ENCODE measurements at places on chromosomes 12 and 14.

DNA sequence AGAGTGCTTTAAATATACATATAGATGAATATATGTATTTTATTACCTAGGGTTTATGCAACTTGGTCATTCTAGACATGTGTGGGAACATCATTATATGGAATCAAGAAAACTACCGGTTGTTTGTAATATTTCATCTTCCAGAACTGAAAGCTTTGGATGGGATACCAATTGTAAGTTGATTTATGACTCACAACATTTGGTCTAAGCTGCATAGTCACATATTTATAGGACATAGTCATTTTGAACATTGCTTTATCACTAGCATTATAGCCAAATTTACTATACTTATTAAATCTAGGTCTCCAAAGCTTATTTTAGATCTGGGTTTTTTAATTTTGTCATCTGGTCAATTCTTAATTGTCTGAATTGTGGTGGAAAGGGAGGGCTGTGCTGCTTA lies 83.7 kb upstream of the PCNX4 start:
- no peak for DNase-seq

DNA sequence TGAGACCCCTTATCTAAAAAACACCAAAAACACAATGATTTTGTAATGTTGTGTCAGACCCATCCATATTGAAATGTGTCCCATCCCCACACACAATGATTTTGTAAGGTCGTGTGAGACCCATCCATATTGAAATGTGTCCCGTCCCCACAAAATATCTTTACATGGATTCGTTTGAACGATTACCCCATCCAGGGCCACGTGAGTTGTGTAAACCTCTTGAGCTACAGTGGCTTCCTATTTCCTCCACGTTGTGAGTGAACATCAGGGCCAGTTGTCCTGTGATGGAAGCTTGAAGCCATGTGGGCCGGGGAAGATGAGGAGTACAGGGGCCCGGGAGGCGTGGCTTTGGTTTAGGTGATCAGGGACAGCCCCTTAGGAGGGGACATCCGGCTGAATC lies 27.0 kb upstream of the ULK1 start:
- DNase-seq: no peak

- DNase-seq: no peak
Observed at GRCh38 chr12:12546314-12546772, 16.3 kb downstream of the DUSP16 start.

- DNase-seq: no peak
Observed at GRCh38 chr12:27094726-27095125, 12.3 kb upstream of the C12orf71 start.

DNA sequence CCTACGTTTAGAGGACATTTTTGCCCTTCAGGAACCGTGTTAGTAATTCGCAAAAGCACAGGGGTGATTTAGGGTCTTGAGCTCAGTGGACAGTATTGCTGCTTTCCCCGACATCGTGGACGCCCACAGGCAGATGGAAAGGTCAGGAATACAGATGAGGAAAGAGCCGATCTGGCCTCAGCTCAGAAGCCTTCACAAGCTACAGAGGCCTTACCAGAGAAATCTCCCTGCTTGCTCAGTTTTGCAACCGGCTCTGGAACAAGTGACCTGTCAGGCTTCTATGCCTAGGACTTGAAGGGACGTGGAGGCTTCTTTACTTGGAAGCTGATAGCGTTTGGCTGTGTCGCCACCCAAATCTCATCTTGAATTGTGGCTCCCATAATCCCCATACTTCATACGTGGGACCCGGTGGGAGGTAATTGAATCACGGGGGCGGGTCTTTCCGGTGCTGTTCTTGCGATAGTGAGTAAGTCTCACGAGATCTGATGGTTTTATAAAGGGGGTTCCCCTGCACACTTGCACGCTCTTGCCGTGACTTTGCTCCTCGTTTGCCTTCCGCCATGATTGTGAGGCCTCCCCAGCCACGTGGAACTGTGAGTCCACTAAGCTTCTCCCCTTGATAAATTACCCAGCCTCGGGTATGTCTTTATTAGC lies 332.5 kb downstream of the MED13L start:
- DNase-seq: no peak

DNA sequence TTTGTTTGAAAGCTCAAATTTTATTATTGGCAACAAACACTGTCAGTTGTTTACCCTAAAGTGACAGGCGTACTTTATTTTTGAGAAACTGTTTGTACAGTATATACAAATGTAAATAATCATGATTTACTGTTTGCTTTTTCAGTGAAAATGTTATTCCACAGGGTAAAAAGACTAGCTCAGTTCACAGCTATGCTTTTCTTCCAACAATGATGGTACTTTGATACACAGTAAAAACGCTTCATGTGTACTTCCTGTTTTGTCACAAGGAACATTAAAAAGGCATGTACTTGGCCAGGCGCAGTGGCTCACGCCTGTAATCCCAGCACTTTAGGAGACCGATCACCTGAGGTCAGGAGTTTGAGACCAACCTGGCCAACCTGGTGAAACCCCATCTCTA lies 53.7 kb downstream of the MON2 start:
- DNase-seq: no peak

DNA sequence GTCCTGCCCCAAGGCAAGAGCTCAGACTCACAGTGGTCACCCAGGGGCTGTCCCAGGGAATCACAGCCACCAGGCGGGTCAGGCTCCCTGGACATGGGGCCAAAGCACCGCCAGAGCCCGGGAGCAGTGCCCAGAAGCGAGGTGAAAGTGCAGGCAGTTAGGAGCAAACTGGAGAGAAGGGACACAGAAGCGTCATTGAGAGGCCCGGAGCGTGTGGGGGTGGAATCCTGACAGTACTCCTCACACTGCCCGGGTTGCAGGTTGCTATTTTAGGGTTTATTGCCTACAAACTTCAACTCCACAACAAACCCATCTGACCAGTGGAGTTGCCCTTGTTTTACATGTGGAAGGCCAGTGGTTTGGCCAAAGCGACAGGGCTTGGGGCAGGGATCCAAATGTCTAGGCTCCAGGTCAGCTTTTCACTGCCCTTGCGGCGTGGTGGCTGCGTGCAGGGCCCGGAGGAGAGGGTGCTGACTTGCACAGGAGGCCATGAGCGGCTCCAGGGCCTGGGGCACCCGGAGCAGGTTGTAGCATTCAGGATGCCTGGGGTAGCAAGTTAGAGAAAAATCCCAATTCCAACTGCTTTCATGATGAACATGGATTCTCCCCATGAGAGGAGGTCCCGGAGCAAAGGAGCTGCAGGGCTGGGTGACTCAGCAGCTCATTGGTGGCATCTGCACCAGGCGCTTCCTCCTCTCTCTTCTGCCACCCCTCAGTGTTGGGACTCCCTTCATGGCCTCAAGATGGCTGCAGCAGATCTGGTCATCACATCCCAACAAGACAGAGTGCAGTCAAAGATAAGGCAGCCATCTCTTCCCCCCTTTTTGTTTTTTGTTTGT lies 112.3 kb upstream of the NCOR2 start:
- peak; percentile 57 for DNase-seq

DNA sequence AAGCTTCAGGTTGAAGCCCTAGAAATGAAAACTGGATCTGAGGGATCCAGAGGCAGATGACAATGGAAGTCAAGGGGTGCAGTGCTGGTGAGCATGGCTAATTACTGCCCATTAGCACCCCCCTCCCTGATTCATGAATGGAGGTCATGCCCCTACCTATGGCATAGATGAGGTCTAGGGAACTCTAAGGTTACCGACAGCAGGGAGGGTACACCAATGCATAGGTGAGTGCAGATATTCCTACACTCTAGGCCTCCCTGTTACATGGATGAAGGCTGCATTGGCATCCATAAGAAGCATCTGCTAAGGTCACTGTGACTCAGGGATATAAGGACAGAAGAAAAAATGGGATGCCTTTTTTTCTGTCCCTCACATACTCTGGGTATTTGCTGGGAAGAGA lies 147.3 kb downstream of the CCDC59 start:
- DNase-seq: no peak

GRCh38 chr14:96297000-96297399 lies 41.0 kb downstream of the BDKRB1 start:
- no peak for DNase-seq

GRCh38 chr14:95185033-95185766 lies 27.9 kb upstream of the DICER1 start:
- DNase-seq: peak; percentile 62

DNA sequence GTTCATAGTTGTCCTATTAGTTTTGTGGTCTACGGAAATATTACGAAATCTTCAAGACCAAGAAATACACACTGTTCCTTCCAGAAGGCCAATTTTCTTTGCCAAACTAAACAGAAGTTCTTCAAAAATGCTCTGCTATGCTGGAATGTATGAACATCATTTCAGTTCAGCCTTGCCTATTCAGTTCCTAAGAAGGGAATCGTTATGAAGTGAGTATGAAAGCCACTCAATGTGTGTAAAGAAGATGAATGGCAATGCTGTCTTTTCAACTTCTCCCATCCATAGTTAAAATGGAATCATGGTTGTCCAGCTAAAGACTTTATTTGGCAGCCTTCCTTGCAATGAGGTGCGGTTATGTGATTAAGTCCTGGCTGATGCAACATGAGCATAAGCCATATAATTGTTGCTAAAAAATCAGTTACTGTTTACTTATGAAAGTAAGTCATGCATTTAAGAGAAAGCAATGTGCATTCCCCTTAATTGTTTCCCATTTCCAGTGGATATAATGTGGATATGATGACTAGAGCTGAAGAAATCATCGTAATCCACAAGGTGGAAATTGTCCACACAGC lies 73.8 kb upstream of the PTPRR start:
- DNase-seq: no peak

DNA sequence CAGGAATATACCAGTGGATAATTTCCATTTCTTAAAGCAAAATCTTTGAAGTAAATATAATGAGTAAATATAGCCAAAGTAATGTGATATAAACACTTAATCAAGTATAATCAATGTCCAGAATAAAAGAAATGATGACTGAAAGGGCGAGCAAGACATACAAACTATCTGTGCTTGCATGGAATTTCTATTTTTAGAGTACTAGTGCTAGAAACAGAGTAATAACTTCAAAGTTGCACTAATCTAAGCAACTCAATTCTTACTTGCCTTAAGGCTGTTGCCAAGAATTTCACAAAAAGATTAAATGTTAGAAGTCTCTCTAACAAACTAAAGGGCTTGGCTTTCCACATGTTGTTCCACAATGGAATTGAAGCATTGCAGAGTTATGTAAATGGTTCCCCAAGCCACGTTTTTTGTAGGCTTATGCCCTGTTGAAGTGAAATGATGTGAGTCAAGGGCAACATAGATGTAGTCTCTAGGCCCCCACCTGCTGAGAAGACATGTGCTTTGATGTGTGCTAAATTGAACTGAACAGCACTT lies 175.0 kb upstream of the LMNTD1 start:
- no peak for DNase-seq

GRCh38 chr12:1924996-1925683 lies 6.7 kb upstream of the CACNA2D4 start:
- peak; percentile 13 for DNase-seq

DNA sequence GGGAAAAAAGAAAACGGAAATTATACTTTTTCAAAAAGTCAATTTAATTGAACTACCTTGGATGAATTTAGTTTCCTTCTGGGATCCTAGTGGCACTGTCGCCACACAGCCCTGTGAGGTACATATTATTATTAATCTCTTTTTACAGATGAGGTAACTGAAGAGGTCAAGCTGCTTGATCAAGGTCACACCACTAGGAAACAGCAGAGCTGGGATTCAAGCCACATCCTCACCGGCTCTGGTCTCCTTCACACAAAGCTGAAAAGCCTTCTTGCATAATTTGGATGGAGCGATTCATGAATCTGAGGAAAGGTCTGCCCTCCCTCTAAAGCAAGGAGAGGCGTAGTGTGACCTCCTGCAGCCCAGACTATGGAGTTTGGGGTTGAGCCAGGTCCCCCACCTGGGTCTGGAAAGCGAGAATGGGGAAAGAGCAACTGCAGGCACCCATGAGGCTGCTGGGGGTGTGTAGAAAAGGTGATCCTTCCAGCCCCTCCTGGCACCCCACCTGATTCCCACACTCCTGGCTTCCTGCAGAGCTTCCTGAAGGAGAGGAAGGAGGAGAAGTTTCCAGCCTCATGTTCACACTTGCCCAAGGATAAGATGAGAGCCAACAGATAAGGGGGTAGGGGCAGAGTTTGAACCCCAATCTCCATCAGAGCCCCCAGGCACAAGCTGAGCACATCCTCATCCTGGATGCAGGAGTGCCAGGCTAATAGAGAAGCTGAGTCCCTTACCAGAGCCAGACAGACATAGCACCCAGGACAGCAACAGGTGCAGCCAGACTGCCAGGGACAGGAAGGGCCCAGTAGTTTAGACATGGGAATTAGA lies 3.9 kb upstream of the KRT79 start:
- no peak for DNase-seq

GRCh38 chr12:100476013-100476751 lies 2.5 kb downstream of the NR1H4 start:
- no peak for DNase-seq

- DNase-seq: no peak
Observed at GRCh38 chr14:62015945-62016344, 253.7 kb downstream of the SNAPC1 start.

DNA sequence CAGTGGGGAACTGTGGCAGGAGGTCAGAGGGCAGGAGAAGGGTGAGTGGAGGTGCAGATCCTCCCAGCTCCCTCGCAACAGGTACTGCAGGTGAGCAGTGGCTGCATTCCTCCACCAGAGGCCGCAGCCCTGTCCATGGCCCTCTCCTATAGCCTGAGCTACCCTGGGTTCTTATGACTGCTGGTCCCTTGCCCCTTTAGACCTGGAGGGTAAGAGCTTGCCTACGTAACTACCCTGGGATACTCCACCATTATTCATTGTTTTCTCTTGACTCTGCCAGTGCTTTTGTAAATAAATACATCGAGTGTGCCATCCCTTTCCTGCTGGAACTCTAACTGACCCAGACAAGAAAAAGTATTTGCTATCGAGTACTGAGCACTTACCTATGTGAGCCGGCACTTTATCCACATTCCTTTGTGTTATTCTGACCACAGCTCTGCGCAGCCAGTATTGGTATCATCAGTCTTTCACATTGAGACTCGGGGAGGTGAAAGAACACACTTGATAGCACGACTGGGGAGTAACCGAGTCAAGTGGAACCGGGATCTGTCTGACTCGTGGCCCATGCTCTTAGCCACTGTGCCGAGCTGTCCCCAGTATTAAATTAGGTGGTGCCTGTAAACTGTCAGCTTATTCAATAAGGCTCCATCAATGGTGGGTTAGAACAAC lies 38.5 kb downstream of the LTBP2 start:
- DNase-seq: no peak

DNA sequence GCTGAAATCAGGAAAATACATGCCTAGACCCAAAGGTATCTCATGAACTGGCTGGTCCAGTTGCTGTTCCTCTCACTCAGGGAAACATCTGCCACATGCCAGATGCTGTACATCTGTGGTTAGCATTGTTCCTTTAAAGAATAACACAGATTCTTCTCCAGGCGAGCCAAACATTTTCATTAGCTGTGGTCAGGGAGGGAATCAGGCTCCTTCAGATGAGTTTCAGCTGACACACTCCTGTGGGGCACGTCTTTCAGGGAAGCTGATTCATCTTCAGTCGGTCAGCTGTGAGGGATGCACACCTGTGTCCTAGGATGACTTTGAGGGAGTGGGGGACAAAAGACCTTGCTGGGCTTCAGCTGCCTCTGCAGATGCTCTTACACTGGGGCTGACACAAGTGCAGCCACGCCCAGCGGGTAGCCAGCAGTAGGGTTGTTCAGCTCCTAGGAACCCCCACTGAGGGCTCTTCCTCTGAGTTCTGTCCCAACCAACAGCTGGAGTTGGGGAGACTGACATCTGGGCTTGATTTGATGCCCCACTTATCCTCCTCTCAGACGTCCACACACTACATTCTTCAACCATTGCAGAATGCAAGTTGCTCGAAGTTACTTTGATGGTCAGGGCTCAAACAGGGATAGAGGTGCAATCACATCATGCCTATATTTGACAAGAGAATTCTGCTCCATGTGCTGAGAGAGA lies 155.0 kb downstream of the NUAK1 start:
- DNase-seq: no peak
